Fibroblast of the aortic adventitia (primary cell): ENCODE measurements at places on chromosomes 2 and 18. TPM values are rescaled to one million over a fixed set of nuclear protein-coding genes. Genes with fewer than 3 reads are reported as not detected.

- DNase-seq, result no peak
These were observed at the start of gene ACOXL for GRCh38 chr2:110732422-110733413. Gene ACOXL (plus strand): TSS chr2:110732573. CDS start chr2:110768390, 35,817 bp downstream.

The COL4A3 gene
- 0.08 and 1.3 TPM in 2 replicates for total RNA-seq

DNA sequence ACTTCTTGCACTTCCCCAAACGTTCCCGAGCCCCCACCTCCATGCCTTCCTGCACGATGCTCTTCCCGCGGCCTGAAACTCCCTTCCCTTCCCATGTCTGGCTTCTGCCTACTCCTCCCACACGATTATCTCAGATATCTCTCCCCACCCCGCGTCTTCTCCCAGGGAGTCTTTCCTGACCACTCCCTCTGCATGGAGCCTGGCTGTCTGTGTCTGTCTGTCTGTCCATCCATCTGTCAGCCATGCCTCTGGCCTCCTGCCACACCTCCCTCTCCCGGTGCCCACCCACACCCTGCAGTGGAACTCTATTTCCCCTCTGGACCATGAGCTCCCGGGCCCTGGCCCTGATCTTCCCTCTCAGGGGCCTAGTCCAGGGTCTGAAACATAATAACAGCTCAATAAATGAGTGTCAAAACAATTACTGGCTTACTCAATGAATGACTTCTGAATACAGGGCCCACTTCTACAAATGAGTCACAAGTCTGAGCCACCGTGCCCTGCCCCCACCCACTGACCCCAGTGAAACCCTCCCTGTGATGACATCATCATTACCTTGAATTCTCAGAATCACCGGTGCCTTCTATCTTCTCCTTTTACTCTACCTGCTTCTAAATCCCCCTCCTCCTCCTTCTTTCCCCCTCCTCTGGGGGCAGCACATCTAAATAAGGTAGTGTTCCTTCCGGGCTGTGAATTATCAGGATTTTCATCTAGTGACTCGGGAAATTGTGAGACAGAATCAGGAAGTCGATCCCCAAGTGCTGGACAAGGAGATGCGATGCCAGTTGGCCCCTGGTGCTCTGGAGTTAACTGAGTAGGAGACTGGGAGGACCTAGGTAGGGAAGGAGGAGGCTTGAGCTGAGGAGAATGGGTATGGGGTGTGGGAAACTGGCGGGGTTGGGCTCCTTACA lies 46.1 kb upstream of the PLB1 start:
- DNase-seq, result peak; percentile 31

DNA sequence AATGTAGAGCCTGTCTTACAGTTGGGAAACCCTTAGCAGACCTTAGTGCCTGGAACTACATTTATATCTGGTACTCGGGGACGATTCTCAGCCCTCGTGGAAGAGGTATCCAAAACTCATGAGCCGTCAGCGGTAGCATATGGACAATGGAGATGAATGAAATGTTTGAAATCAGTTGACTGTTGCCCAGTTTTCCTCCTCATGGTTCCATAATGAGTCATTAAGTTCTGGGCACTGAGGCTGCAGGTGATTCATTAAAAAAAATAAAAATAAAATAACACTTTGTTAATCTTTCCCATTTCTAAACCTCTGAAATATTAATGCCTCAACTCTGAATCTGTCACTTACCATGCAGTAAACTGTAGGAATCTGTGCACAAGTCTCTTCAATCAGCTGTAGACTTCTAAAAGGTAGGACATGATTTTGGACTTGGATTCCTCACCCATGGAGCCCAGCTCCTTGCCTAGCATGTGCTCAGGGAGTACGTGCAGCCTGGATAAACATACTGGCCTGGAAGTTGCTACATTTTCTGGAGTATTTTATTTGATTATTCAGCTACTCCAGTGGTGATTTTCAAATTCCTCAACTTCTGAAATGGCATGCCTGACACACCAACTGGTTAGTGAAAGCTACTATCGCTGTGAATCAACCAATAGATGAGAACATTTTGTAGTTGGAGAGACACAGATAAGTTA lies 979.2 kb downstream of the CNTNAP5 start:
- no peak for DNase-seq

DNA sequence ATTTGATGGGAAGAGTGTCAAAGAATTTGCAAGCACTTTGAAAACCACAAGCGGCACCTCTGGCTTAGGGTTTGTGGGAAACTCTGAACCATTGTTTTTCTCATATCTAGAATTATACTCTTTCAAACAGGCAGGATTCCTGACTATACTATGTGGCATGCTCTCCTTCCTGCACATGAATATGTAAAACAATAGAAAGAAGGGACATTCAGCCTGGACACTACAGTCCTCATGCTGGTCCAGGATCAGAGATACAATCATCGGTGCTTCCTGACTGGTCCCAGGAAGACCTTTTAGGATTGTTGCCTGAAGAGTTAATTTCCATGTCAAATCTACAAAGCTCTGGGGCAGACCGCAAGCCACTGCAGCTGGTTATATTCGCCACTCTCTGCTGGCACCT lies 55.7 kb upstream of the RASGRP3 start:
- DNase-seq, result peak; percentile 66

DNA sequence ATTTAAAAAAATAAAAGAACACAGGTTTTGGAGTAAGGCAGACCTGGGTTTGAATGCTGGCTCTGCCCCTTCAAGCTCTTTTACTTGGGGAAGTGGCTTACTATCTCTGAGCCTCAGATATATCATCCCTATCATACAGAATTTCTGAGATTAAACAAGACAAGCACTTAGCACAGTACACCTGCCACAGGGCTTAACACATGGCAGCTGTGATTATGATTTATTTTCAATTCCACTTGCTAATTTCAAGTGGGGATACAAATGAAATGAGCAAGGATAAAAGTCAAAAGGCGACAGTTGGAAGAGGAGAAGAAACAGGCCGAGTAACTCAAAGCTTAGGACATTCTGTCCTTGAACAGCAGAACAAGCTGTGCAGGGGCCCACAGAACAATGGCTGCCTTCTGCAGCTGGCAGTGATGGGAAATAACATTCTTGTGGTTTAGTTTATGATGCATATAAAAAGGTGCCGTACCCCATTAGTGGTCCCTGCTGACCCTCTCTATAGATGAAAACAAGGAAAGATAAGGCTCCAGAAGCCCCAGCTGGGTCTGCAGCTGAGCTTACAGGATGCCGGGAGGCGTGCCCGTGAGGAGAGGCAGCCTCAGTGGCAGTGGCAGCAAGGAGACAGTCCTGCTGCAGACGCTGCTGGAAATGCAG lies 45.3 kb downstream of the KIF3C start:
- DNase-seq, result no peak

GRCh38 chr2:113132414-113133021 lies 5.1 kb downstream of the IL1RN start:
- no peak for DNase-seq

The GPR35 gene
- 0.09 and 0.25 TPM in 2 replicates for total RNA-seq
